ENCODE measurements at places on chromosomes 4 and X.
A peak's percentile ranks its signal among the peaks of the same experiment; 100 is the strongest.

DNA sequence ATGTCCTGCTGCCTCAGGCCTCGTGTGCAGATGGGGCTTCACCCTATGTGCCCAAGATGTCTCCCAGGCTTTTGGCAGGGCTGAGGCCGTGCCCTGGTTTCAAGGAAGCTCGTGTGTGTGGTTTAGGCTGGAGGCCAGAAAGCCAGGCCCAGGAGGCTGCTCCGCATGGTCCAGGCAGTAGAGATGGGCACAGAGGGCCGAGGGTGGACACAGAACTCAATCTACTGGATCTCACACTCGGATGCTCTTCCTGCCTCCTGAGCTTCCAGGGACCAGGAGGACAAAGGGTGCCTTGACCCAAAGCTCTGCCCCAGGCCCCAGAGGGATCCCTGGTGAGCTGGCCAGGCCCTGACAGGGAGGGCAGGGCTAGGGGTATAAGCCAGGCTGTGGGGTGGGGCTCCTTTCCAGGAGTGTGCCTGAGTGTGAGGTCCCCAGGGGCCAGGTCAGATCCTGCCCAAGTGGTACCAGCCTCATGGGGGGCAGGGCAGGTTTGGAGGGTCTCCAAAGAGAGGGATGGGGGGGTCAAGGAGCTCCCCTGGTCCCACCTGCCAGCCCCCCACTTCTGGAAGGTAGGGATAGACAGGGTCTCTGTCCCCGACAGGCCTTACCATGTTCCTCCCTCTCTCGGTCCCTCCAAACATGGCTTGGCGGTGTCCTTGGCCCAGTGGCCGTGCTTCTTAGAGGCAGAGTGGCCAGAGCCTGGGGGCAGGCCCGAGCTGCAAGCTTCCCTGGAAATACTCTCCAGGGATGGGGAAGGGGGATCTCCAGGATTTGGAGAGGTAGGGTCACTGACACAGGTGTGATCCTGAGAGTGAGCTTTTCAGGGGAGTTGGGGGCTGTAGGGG lies 23.8 kb downstream of the HTRA3 start:
- DNase-seq = no peak

GRCh38 chrX:130606425-130606824 lies 204.6 kb downstream of the RBMX2 start:
- DNase-seq = no peak

DNA sequence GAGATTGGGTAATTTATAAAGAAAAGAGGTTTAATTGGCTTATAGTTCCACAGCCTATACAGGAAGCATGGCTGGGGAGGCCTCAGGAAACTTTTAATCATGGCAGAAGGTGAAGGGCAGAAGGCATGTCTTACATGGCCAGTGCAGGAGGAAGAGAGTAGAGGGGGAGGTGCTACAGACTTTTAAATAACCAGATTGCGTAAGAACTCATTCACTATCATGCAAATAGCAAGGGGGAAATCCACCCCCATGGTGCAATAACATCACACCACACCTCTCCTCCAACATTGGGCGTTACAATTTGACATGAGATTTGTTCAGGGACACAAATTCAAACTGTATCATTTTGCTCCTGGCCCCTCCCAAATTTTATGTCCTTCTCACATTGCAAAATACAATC lies 353.8 kb upstream of the PABPC5 start:
- no peak for DNase-seq

DNA sequence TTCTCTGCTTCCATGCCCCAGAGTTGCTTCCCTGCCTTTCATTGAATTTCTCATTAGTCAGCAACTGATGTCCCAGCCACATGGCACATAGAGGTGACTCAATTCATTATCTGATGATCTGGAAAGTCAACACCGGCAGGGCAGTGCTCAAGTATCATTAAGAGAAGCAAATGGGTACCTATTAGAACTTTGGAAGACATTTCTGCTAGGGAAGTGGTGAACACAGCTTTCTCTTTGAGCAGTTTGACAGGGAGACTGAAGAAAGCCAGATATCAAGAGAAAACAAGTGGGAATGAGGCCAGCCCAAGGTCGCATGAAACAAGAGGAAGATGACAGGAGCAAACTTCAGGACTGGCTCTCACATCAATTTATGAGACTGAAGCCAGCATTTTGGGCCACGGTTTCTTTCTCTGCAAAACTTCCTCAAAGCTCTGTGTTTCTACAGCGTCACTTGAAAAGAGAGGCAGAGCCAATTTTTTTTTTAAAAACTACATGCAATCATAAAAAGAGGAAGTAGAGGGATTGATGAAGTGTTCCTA lies 108.3 kb upstream of the RPS6KA3 start:
- DNase-seq = no peak

GRCh38 chr4:182642831-182643230 lies 274.4 kb downstream of the DCTD start:
- no peak for DNase-seq

DNA sequence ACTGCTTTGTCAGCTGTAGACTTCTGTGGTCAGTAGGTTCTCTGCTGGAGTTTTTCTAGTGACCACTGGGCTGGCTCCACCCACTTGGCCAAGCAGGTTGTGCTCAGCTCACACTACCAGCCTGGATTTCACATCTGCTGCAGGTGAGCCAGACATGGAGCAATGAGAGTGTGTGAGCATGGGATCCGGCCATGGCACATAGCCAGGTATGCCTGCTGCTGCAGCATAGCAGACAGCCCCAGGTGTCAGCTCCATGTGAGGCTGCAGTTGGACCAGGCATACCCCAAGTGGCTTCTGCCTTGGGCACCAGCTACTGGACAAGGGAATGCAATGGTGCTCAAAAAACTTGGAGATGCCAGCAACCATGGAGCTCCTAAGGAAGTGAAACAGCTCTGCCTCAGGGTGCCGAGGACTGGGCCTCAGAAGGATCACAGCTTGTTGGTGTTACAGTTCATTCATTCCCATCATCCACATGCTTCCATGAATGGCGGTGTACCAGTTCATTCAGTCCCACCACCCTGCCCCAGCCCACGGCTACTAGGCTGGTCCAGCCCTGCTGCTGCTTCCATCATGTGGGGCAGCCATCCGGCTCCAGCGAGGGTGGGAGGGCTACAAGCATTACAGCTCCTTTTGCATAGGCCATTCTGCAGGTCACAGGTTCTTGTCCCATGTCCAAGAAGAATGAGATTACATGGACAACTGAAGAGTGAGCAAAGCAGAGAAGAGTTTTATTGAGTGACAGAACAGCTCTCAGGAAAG lies 389.1 kb upstream of the PCDH7 start:
- no peak for DNase-seq

- peak; percentile 13 for DNase-seq
Measured at GRCh38 chr4:169791527-169792156, 33.9 kb upstream of the HPF1 start.

DNA sequence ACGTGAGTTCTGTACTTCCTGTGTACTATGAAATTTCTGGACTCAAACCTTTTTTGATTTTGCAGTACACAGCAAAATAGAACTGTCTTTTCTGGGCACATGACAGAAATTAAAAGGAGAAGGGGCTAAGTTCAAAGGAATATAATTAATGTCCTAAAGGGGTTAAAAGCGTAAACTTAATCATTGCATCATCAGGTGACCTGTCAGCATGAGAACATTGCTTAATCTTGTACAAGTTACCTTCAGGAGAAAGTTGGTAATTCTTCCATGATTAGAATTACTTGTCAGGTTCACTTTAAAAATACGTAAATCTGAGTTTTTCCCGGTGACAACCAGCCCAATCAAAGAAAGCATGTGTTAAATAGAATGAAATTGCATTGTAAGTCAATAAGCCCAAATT lies 43.2 kb upstream of the PNPLA4 start:
- DNase-seq = no peak

- DNase-seq = no peak
Measured at GRCh38 chrX:70466968-70467367, 22.3 kb downstream of the DLG3 start.

GRCh38 chr4:8033829-8034528 lies 94.3 kb upstream of the AFAP1 start:
- DNase-seq = no peak

DNA sequence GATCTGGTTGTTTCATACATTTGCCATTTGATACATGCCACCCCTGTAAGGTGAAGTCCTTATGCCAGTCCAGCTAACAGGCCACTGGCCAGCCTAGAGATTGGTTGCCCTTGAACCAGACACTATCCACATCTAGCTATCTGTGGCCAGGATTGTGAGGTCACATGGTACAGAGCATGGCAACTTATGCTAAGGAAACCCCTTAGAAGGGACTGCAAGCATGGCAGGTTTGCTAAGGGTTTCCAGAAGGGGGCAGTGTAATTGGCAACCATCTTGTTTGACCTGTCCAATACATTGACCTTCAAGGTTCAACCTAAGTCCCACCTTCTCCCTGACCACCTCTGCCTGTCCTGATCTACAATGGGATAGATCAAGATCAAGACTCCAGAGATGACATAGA lies 47.5 kb downstream of the SMC1A start:
- no peak for DNase-seq

GRCh38 chr4:152308951-152309350 lies 226.9 kb downstream of the FBXW7 start:
- no peak for DNase-seq

- DNase-seq = peak; percentile 12
Measured at GRCh38 chr4:76585897-76586360, 150.9 kb downstream of the SHROOM3 start.

GRCh38 chr4:53049528-53049927 lies 187.4 kb downstream of the RASL11B start:
- no peak for DNase-seq

DNA sequence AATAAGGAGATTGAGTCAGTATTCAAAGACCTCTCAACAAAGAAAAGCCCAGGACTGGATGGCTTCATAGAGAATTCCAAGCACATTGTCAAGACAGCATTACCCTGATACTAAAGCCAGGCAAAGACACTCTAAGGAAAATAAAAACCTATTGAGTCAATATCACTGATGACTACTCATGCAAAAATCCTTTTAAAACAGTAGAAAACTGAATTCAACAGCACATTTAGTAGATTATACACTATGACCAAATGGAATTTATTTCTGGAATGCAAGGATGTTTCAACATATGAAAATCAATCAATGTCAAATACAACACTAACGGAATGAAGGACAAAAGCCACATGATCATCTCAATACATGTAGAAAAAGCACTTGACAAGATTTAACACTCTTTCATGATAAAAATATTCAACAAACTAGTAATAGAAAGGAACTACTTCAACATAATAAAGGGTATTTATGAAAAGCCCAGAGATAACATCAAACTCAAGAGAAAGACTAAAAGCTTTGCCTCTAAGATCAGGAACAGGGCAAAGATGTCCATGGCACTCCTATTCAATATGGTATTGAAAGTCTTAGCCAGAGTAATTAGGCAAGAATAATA lies 633.3 kb downstream of the ANKRD50 start:
- DNase-seq = no peak

- no peak for DNase-seq
Measured at GRCh38 chr4:33013282-33013681, 2293.1 kb downstream of the PCDH7 start.

- no peak for DNase-seq
Measured at GRCh38 chr4:37397505-37397904, 153.0 kb downstream of the NWD2 start.

DNA sequence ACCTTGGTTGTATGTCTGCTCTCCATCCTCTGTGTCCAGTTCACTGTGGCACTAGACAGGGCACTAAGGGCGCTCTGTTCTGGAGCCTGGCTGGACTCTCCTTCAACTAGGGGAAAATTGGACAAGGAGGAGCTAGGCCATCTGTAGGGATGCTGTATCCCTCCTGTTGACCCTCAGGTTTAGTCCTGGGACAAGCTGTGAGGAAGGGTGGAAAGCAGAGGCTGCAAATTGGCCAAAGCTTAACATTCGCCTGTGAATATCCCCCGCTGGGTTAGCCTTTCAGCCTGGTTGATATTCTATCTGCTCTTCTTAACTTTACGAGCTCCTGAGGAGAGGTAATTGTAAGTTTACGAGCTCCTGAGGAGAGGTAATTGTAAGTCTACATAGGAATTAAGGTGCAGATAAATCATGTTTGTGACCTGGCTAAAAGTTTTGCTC lies 64.4 kb upstream of the ENPEP start:
- DNase-seq = no peak

GRCh38 chrX:119042040-119042439 lies 30.8 kb upstream of the CT47C1 start:
- no peak for DNase-seq

GRCh38 chr4:98851806-98852205 lies 77.1 kb downstream of the EIF4E start:
- DNase-seq = no peak

GRCh38 chr4:53928825-53929224 lies 135.6 kb downstream of the CHIC2 start:
- DNase-seq = no peak

- no peak for DNase-seq
Measured at GRCh38 chr4:10761903-10762302, 77.3 kb upstream of the CLNK start.

GRCh38 chrX:134236626-134237614 lies at the start of gene CCDC160:
TSS of gene CCDC160 (plus strand) at chrX:134237182. CDS start at chrX:134244801, 7,619 bp downstream.
- no peak for DNase-seq

GRCh38 chr4:147683188-147683591 lies 773 bp downstream of the PRMT9 start:
- DNase-seq = peak; percentile 27

- DNase-seq = no peak
Measured at GRCh38 chr4:62135565-62136156, 935.5 kb downstream of the ADGRL3 start.

DNA sequence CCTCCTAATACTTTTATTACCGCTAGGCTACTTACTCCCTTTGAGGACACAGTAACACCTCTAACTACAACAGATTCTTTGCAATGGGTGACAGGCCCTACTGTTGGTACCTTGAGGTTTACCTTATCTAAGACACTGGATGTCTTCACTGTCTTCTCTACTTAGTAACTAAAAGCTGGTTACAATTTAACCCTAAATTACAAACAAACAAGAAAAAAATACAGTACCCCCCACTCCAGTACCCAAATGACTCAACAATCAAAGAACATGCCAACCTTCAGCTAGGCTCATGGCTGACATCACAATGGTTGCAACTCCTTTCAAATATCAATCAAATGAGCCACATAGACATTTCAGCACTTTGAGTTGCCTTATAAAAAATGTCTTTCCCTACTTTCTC lies 198.0 kb downstream of the GUCY2F start:
- no peak for DNase-seq

DNA sequence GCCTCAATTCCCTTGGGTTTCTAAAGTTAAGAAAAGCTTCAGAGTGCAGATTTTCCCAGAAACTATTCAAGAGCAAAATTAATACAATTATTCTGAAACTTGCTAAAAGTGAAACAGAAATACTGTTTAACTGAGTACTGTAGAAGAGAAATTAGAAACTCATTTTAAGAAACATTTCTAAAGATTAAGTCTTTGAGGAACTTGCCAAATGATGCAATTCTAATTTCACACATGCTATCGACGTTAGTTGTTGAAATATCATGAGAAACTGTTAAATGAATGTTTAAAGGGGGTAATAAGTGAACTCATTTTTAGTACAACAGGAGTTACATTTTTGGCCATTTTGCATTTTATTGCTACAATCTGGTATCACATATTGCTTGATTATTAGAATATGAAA lies 125.3 kb upstream of the MAOA start:
- no peak for DNase-seq

DNA sequence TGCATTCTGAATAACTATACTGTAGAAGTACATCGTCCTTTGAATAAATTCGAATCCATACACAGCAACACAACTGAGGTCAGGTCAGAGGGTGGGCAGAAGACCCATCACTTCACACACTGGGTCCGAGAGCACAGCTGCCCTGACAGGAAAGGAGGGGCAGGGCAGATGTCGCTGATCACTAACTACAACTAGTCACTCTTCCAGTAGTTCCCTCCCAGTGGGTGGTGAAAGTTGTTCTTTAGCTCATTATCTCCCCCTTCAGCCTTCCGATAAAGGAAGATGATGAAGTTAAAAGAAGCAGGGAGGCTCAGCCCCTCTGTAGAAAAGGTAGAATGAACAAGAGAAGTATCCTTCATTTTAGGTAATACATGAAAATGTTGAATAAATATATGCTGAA lies 278.9 kb downstream of the INPP4B start:
- peak; percentile 73 for DNase-seq

Data from CD4-positive, alpha-beta T cell treated with Interferon alpha-2 for 1 hour (primary cell).